Stimulated activated CD8-positive, alpha-beta memory T cell treated with anti-CD3 and anti-CD28 coated beads, Interleukin-2, amount 100 ng/mL, for 1 hour (primary cell): ENCODE measurements at places on chromosomes 11 and 22.

DNA sequence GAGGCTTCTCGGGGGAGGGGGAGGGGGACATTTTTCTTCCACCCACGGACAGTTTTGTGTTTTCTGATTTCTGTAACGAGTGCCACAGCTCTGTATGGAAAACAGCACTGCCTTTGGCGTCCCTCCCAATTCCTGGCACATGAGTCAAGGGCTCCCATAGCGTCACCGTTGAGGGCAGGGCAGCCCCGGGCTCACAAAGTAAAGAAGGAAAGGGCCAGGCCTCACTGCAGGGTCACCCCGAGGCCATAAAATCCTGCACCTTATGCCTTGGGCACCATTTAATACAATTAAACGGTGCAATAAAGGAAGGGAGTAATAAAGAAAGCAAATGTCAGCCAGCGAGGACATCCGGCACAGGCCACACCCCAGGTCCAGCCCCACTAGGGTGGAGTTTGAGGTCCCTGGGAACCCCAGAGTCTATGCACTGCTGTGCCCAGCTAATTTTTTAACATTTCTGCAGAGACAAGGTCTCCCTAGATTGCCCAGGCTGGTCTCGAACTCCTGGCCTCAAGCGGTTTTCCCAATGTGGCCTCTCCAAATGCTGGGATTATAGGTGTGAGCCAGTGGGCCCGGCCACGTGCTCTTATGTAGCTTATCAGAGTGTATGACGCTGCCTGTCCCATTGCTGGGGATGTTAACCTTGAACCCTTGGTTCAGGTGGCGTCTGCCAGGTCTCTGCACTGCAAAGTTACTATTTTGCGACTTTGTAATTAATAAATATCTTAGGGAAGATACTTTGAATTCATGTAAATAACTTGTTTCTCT lies 13.6 kb upstream of the MUC2 start:
- DNase-seq, result no peak

GRCh38 chr11:87128372-87128771 lies 90.6 kb downstream of the TMEM135 start:
- no peak for DNase-seq

- DNase-seq, result no peak
Measured at GRCh38 chr11:65541093-65541982, 16.5 kb downstream of the SCYL1 start.

GRCh38 chr11:17991783-17992433 lies 20.9 kb downstream of the SERGEF start:
- DNase-seq, result peak; percentile 20

GRCh38 chr11:102495161-102496042 lies 35.1 kb downstream of the MMP7 start:
- peak; percentile 10 for DNase-seq

- no peak for DNase-seq
Measured at GRCh38 chr11:65445604-65446445, 23.2 kb downstream of the NEAT1 start.

GRCh38 chr22:29000641-29001040 lies 61.0 kb downstream of the C22orf31 start:
- no peak for DNase-seq

DNA sequence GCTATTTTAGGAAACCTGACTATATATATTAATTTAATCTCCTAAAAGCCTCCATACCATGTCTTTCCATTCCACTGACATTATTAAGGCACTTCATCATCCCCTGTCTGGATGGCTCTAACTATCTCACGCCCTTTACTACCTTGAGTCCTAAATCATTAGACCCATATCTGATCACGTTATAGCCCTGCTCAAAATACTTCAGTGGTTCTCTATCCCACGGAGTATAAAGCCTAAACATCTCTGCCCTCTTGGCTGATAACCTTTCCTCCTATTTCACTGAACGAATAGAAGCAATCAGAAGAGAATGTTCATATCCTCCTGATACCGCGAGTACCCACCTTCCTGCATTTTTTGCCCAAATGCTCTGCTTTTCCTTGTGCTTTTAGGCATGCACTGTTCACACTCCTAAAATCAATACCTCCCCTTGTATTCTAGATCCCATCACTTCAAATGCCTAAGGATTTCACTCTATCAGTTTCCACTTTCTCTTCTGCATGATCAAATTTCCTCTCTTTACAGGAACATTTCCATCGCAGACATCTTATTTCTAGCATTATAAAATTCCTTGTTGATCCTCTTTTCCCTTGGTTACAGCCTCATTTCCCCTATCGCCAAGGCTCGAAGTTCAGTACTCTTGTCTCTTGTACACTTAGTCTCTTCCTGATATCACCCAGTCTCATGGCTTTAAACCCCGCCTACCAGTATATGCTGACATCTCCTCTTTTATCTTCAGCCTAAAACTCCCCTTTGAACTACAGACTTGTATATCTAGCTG lies 45.0 kb upstream of the BIRC3 start:
- no peak for DNase-seq

DNA sequence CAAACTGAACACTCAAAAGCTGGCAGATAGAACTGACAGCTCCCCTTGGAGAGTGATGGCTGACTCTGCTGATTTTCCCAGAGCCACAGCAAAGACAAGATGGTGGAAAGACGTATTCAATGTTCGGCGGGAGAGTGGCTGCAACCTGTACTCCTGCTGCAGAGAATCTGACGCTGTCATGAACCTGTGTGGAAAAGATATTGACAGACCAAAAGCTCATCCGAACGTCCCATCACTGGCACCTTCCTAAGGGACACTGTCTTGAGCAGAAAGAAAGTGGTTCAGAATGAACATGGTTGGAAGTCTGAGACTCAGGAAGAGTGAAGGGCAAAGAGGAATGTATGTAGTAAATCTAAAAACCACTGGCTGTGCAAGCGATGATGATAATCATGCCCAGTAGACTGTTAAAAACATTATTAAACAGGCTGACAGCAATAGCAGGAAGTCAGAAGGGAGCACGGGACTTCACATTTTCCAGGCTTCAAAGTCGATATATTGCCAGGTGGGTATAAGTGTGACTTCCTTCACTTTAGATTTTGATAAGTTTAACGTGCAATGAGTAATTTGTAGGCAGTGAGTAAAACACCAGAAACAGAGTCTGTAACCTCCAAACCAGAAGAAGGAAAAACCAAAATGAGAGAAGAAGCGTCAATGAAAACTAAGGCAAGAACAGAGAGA lies 6.2 kb upstream of the IL17REL start:
- no peak for DNase-seq

DNA sequence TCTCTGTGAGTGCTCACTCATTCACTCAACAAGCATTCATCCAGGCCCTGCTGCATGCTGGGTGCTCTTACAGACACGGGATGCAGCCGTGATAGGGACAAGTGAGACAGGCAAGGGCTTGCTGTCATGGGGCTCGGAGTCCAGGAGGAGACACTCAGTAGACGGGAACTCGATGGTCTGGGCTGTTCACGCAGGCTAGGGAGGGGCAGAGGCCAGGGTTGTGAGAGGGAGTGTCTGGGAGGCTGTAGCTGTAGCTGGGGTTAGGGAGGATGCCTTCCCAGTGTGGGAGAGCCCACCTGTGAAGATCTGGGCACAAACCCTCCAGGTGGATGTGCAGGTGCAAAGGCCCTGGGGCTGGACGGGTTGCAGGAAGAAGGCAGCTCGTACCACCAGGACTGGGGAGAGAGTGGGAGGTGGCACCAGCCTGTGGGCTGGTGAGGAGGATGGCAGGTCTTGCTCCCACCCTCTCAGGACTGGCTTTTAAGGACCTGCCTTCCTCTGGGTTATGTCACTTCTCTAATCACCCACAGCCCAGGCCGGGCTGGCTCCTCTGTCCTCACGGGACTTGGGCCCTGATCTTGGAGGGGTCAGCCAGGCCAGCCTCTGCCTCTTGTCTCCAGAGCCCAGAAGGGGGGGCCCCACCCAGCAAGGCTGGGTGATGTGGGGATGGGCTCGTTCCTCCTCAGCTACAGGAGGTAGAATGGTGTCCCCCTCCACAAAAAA lies 24.1 kb downstream of the FGF4 start:
- DNase-seq, result no peak

DNA sequence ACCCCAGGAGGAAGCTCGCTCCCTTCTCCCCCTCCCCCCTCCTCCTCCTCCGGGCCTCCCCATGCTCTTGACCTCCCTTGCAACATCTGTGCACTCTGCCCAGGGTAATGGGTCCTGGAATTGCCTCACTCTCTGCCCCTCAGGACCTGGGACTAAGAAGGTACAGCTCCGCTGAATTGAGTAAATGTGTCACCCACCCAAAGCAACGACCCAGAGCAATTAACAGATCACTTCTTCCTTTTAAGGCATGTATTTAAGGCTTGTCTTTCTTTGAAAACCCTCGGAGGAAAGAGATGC lies 15.1 kb downstream of the GDPD5 start:
- no peak for DNase-seq

DNA sequence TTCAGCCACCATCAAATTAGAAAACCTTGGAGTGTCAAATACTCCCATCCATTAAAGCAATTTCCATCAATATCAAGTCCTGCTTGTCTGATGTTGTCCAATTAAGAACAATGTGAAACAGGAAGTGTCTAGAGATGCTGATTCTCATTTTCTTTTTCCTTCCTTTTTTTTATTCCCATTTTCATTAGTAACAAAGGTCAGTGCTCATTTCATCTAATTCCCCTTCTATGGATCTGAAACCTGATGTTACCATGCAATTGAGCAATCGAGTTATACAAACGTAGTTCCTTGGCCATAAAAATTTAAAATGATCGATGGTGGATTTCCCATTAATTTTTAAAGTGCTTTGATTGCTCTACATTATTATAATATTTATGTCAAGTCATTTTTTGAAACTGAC lies 330.6 kb upstream of the ZC3H12C start:
- no peak for DNase-seq

DNA sequence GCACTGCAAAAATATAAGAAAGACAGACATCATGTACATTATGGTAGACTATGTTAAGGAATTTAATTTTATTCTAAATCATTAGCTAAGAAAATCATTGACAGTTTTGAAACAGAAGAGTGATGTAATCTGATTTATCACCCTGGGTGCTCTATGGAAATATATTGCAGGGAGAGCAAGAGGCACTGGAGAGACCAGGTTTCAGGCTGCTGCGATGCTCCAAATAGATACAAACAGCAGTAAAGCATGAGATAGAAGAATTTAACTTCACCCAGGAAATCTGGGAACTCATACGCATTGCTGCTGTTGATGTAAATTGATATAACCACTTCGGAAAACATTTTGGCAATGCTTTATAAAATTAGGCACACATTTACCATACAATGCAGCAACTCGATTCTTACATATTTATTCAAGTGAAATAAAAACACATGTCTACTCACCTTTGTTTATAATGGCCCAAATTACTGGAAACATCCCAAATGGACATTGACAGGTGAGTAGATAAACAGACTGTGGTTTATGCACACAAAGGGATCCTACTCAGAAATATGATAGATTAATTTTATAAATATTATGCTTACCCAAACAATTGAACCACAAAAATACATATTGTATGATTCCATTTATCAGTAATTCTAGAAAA lies 535.1 kb upstream of the CHORDC1 start:
- DNase-seq, result no peak
